NCI-H226 (cell line): ENCODE measurements at places on chromosomes 5 and 9.
A peak's percentile ranks its signal among the peaks of the same experiment; 100 is the strongest.

DNA sequence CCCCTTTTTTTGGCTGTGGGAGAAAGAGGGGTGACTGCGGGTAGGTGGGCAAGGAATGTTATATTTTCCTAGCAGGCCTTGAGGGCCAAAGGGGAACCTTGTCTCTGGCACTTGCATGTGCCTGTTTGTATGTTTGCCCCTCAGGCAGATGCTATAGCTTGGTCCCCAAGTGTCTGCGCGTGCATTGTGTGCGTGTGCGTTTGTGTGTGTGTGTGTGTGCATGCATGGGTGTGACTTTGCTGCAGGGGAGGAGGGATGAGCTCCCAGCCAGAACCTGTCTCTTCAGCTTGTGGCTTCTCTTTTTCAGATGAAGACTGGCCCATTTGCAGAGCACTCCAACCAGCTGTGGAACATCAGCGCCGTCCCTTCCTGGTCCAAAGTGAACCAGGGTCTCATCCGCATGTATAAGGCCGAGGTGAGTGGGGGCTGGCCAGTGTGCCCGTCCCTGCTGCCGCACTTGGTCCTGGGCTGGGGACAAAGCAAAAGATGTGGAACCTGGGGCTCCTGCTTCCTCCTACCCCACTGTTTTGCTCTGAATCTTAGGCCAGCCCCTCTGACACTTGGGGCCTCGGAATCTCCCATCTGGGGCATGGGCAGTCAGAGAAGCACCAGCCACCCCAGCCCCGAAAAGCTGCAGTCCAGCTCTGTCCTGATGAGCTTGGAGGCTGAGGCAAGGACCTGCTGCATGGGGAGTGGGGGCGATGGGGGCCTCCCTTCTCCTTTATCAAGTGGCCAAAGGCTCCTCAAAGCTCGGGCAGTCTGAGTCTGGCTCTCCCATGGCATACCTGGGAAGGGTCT lies 31.1 kb downstream of the PTPA start:
- DNase-seq = no peak

- no peak for DNase-seq
Observed at GRCh38 chr5:79081779-79082178, 12.2 kb downstream of the BHMT2 start.

GRCh38 chr5:10702040-10702629 lies 58.9 kb downstream of the DAP start:
- peak; percentile 95 for DNase-seq

- DNase-seq = no peak
Observed at GRCh38 chr9:136795000-136795348, 1.2 kb upstream of the CCDC183 start.

DNA sequence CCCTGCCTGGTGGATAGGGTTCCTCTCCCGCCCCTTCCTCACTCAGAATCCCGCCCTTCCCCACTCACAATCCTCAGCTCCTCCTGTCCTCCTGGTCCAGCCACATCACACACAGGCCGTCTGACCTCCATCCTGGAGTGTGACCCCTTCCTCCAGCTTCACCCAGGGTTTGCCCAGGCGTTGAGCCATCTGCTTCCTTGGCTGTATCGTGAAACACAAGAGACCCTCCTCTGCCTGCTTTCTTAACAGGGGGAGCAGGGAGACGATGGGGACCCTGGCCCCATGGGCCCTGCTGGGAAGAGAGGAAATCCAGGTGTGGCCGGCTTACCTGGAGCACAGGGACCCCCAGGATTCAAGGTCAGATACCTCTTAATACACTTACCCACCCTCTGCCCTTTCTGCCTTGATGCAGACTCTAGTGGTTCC lies 32.3 kb upstream of the ORM1 start:
- no peak for DNase-seq

DNA sequence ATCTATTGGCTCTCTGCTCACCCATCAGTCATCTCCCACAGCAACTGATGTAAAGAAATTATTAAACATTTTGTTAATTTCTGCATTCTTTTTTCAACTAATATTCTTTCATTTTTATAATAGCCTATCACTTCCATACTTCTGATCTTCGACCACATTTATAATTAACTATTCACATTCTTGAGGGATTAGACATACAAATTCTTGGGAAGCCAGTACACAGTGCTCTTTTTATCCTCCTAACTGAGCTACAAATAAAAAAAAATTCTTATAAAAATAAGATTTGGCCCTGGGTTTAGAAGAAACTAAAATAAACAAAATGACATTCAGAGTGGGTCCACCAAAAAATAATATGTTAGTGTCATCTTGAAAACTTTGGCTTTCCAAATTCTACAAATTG lies 103.7 kb upstream of the ITGA1 start:
- no peak for DNase-seq

DNA sequence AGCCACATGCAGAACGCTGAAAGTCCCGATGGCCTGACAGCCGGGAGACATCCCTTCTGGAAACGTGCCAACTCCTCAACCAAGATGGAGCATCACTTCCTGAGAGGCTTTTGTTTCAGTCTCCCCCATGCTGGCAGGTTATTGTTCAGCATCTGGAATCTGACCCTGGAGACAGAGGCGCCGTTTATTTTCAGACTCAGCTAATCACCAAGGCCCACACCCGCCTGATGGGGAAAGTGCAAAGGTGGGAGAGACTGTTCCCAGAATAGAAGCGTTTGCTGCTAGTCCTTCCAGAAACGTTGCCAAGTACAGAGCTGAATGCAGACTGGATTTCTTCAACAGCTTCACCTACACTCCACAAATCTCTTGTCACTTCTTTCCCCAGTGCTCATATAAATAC lies 41.8 kb upstream of the S1PR3 start:
- no peak for DNase-seq

- peak; percentile 47 for DNase-seq
Observed at GRCh38 chr5:176796411-176796810, 13.9 kb upstream of the UNC5A start.

DNA sequence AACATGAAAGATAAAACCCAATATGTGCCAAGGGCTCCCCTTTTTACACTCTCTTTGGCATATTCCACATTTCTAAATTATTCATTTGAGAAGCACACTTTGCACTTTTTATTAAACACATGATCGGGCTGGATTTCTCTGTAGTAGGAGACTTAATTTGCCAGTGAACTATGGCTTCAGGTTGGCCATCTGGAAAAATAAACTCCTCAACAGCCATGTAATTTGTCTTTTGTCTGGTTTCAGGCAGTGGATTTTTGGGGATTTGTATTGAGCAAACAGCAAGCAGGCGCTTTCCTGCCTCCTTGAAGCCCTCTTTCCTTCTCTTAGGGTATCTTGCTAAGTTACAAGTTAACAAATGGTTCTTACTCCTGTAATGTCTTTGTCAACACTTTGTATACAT lies 73.0 kb upstream of the DMRTA1 start:
- DNase-seq = no peak

- DNase-seq = no peak
Observed at GRCh38 chr5:6029811-6030271, 348.5 kb downstream of the MED10 start.

DNA sequence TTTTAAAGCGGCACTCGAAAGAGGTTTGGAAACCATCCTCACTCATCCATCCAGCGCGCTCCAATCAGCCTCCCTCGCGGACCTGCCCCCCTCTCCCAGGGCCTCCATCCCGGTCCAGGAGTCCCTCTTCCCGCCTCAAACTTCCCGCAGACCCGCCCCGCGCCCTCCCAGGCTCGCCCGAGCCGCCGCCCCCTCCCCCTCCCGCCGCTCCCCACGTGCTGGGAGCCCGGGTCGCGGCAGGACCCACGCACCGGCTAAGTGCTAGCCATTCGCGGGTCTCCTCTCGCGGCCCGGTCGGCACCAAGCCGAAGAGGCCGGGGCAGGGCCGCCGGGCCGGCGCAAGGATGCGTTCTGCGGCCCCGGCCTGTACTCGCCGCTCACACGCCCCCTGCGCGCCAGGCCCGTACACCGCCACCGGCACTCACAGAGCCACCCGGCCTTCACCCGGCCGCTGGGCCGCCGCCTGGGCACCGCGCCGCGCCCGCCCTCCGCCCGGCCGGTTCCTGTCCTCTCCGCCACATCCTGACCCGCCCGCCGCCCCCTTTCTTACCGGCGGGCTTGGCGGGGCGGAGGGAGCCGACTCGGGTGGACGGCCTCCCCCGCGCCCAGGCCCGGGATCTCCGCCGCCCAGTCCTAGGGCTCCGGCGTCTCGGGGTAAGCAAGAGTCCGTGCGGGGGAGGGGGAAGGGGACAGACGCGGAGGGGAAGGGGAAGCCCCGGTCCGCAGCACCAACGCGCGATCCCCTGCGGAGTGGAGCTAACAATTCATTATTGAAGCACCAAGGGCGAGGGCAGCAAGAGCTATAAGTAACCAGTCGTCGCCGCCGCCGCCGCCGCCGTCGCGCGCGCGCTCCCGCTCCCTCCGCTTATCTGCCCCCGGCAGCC lies 576 bp downstream of the CHD1 start:
- peak; percentile 45 for DNase-seq

DNA sequence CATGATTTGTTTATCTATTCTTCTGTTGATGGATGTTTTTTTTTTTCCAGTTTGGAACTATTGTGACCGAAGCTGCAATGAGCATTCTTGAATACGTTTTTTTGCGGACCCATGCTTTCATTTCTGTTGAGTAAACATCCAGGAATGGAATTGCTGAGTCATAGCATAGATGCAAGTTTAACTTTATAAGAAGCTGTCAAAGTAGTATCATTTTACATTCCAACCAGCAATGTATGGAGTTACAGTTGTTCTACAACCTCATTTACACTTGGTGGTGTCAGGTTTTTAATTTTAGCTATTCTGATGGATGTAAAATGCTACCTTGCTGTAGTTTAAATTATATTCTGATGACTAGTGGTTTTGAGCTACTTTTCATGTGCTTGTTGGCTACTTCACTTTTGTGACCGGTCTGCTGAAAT lies 49.0 kb downstream of the NPR3 start:
- DNase-seq = no peak

GRCh38 chr5:75368391-75368790 lies 31.4 kb downstream of the HMGCR start:
- DNase-seq = no peak

DNA sequence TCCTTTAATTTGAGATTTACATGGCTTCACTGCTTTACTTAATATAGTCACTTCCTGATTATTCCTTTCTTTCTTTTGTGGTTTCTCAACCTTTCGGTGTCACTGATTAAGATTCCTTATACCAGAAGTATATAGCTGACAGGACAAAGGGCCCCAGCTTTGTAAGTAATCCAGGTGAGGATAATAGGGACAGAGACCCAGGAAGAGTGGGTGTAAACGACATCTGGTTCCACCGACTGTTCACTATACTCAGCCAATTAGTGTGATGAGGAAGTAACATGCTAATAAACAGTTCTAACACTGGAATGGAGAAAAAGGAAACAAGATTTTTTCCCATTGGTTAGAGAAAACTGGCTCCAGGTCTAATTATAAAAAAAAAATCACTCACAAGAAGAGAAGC lies 286.3 kb upstream of the EFNA5 start:
- no peak for DNase-seq

DNA sequence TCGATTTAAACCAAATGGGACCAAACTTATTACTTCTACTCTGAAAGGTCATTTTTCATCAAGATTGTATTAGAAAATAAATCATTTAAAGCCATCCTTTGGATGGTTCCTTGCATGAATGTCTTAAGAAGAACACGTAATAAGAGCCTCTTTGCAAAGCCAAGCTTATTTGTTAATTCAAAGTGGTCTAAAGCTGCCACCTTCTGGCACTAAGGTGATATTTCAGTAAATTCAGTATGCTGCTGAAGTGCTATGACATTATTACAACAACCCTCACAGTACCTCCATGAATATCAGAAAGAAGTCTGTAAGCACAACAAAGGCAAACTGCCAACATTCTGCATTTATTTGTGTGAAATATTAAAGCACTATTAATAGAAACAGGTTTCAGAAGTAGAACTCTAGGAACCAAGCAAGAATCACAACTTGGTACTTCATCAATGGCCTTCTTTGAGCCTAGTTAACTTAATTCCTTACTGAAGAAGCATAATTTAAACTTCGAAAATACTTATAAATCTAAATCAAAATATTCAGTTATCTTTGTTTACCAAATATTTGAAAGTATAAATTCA lies 53.1 kb upstream of the TYRP1 start:
- DNase-seq = peak; percentile 37

DNA sequence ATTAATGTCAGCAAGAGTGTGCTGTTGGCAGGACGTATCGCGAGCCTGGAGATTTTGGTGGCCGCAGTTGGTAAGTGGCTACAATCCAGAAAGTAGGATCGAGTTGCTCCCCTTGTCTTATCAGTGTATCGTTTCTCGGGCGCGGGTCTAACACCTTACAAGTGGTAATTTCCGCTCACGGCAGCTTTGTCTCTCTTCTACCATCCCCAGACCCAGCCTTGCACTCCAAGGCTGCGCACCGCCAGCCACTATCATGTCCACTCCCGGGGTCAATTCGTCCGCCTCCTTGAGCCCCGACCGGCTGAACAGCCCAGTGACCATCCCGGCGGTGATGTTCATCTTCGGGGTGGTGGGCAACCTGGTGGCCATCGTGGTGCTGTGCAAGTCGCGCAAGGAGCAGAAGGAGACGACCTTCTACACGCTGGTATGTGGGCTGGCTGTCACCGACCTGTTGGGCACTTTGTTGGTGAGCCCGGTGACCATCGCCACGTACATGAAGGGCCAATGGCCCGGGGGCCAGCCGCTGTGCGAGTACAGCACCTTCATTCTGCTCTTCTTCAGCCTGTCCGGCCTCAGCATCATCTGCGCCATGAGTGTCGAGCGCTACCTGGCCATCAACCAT lies 1.1 kb downstream of the PTGER4 start:
- DNase-seq = no peak
